ENCODE measurements at places on chromosomes 3 and 15. TPM values are rescaled to one million over a fixed set of nuclear protein-coding genes. Genes with fewer than 3 reads are reported as not detected.

DNA sequence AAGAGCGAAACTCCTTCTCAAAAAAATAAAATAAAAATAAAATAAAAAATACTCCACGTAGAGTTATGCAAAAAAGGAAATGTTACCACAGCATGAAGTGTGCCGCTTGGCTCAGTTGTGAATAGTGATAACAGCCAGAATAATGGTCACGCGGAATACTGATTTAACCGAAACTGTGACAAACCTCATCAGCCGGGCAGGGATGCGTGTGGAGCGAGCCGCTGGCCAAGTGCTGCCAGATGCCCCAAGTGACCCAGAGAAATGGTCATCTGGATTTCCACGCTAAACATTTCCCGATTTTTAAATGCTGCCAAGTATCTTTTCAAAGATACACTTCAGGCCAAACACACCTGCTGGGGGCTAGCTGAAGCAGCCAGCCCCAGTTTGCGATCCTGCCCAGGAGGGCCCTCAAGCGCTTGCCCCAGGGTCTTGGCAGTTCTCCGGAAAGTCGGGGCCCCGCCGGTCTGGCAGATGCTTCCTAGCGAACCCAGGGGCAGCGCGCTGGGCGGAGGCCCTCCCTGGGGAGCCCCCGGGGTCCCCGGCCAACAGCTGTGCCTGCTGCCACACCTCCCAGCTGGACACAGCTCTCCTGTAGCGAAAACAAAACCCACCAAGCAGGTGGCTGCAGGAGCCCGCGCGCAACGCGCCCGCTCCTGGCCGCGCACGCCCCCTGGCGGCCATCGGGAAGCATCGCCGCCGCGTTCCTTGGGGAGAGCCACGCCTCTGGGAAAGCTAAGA is 35.1 kb downstream of the CMTM6 start:
- H3K27ac ChIP-seq: no peak overlapping the region
- H3K27me3 ChIP-seq: no peaks in the 10 kb centered on the region
- H3K36me3 ChIP-seq: peaks cover 22% of the 10 kb centered on the region
- H3K4me1 ChIP-seq: no peaks in the 10 kb centered on the region
- DNase-seq: peak; percentile 85

DNA sequence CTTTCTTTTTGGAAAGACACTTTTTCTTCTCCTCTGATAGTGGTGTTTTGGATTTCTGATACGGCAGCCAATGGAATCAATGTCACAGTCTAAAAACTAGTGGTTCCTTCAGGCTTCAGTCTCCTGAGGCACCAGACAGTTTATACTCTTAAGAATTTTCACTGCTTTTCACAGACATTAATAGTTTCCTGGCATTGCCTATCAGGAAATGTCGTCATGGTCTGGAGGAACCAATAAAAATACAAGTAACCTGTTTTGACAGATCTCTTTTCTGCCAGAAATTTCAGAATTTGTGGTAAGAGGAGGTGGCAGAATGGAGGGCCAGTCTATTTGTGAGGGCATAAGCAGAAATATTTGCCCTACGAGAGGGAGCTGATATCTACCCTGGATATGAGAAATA is 44.8 kb downstream of the FILIP1L start:
- no peaks in the 10 kb centered on the region for H3K27me3 ChIP-seq
- peaks cover 19% of the 10 kb centered on the region for H3K4me1 ChIP-seq
- H3K4me3 ChIP-seq: no peak overlapping the region
- no peak overlapping the region for H3K27ac ChIP-seq
- DNase-seq: no peak
- H3K36me3 ChIP-seq: no peaks in the 10 kb centered on the region

- H3K4me1 ChIP-seq: peaks cover 13% of the 10 kb centered on the region
- H3K4me3 ChIP-seq: no peak overlapping the region
- H3K36me3 ChIP-seq: no peaks in the 10 kb centered on the region
- no peak for DNase-seq
- H3K27me3 ChIP-seq: no peaks in the 10 kb centered on the region
- peak overlapping the region; percentile 21 for H3K27ac ChIP-seq
These were observed 39.5 kb upstream of the TPRG1 start for GRCh38 chr3:189132231-189132671.

The ADAMTS7 gene
- 62.9 TPM for total RNA-seq
